ENCODE measurements at places on chromosomes 6 and 20. TPM values are rescaled to one million over a fixed set of nuclear protein-coding genes. Genes with fewer than 3 reads are reported as not detected.

Gene IRF4
- total RNA-seq: 2.2 TPM

Gene C2
- 1.3 TPM for total RNA-seq

- no peak for DNase-seq
- no peaks in the 10 kb centered on the region for H3K36me3 ChIP-seq
- H3K4me1 ChIP-seq: peaks cover 84% of the 10 kb centered on the region
- H3K27me3 ChIP-seq: no peaks in the 10 kb centered on the region
Observed at GRCh38 chr6:33790379-33790778, 1.4 kb upstream of the LEMD2 start.

DNA sequence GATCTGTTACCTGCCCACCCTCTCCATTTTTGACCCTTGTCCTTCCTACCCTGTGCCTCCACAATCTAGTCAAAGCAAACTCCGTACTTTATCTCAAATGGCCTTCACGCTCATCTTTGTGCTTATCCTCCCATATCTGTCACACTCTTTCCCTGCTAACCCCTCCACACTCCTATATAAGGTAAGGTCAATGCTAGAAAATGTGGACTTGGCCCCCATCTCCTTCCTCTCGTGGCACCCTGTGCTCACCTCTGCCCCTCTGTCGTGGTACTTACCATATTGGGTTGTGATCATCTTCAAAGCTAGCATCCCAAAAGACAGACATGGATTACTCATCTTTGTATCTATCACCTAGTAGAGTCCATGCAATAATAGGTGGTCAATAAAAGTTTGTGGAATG is 127.6 kb upstream of the FOXQ1 start:
- H3K4me1 ChIP-seq: no peaks in the 10 kb centered on the region
- H3K27me3 ChIP-seq: no peaks in the 10 kb centered on the region
- no peak overlapping the region for H3K4me3 ChIP-seq
- no peak overlapping the region for H3K27ac ChIP-seq
- DNase-seq: no peak

GRCh38 chr6:139019722-139020121 is 8.8 kb upstream of the ABRACL start:
- H3K27ac ChIP-seq: no peak overlapping the region
- no peaks in the 10 kb centered on the region for H3K27me3 ChIP-seq
- H3K36me3 ChIP-seq: no peaks in the 10 kb centered on the region
- no peak for DNase-seq

DNA sequence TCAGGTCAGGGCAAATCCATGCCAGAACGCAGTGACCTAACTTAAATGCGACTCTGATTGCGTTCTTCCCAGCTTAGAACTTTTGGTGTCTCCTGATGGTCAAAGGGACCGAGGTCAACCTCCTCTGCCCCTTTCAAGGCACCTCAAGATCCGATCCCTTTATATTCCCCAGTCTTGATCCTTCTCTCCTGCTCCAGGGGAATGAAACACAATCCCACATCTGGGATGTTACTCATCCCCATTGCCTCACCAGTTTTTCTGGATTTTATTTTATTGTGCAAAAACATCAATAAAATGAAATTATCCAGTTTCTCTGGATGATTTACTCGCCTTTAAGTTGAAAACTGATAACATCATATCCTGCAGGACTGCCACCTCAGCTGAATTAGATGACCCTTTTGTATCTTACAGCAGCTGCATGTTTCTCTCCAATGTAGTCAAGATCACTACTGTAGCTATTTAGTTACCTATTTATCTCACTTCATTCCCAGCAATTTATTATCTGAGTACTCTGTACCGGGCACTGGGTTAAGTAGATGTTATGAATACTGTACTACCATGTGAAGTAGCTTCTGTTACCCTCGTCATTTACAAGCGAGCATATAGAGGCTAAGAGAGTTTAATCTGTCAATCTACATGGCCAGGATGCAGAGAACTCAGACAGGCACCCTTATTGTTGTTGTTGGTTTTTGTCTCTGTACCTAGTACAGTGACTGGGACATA is 44.0 kb downstream of the IRAK1BP1 start:
- H3K27me3 ChIP-seq: peaks cover 29% of the 10 kb centered on the region
- H3K4me3 ChIP-seq: peak overlapping the region; percentile 73
- H3K36me3 ChIP-seq: peaks cover 3% of the 10 kb centered on the region
- no peak for DNase-seq
- H3K4me1 ChIP-seq: peaks cover 15% of the 10 kb centered on the region

DNA sequence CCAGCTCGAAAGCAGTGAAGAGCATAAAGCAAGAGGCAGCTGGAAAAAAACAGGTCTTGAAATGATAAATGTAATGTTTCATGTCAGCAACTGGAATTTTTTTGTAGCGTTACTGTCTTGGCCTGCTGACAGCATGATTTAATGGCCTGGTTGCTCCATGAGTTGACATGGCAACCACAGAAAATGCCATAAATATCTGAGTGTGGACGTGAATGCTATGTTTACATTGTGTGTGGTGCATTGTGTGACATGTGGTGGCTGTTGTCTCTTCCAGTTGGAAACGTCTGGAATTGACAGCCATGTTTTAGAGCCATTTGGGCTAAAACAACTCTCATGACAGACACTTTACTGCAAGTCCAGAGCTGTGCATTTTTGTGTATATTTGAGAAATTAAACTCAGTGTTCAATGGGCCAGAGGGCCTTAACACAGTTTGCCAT is 170.0 kb downstream of the FOXA2 start:
- no peak for DNase-seq
- no peaks in the 10 kb centered on the region for H3K36me3 ChIP-seq
- H3K27me3 ChIP-seq: peaks cover 48% of the 10 kb centered on the region
- H3K4me3 ChIP-seq: no peak overlapping the region
- H3K27ac ChIP-seq: no peak overlapping the region

DNA sequence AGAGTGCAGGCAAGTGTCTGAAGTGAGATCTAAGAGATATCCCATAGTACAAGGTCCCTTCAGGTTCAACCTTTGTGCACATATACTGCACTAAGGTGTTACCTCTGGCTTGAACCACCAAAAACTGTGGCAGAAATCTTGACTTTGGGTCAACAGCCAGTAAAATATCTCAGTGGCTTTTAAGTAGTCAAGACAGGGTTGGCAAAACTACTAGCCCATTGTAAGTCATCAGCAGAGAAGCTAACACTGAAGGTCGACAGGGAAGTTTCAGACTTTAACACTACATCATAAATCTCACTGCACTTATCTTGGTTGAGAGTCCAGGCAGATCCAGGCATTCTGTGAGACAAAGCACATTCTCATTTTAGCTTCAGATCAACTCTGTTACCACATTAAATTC is 1684.7 kb downstream of the HACE1 start:
- H3K27me3 ChIP-seq: no peaks in the 10 kb centered on the region
- no peak for DNase-seq
- no peaks in the 10 kb centered on the region for H3K4me1 ChIP-seq
- H3K27ac ChIP-seq: no peak overlapping the region

GRCh38 chr6:146871611-146872425 is 273.0 kb downstream of the ADGB start:
- DNase-seq: no peak
- no peaks in the 10 kb centered on the region for H3K4me1 ChIP-seq
- no peaks in the 10 kb centered on the region for H3K27me3 ChIP-seq
- H3K27ac ChIP-seq: no peak overlapping the region

DNA sequence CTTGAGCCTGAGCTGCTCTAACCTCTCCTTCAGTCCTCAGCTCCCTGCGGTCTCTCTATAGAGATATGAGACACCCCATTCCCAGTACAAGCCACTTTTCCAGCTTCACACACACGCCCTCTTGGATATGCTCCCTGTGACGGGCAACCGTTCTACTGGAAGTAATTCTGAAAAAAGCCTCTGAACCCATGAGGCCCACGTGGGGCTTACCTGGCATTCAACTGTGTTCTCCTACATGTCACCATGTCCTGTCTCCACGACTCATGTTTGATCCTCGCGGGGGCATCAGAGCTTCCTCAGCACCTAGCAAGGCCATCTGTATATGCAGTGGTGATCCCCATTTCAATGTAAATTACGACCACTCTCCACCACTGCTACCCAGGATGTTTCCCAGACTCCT is 69.2 kb upstream of the DUSP22 start:
- no peaks in the 10 kb centered on the region for H3K36me3 ChIP-seq
- no peak overlapping the region for H3K27ac ChIP-seq
- H3K4me3 ChIP-seq: no peak overlapping the region
- no peak for DNase-seq

DNA sequence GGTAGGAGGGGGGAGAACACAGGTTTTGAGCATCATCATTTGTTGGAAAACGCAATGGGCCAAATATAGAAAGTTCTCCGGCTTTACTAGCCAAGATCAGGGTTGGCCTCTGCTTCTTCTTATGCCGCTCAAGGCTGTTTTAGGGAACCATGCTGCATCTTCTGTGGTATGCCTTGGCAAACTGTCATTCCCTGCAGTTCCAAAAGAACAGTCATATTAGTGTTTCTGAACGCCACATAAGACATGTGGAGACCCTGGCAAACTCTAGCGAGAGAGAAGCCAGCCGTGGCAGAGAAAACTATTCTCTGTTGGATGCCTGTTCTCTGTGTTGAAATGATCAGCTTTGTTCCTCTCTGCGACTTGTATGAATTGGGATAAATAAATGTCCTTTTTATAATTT is 10.8 kb downstream of the ACTR5 start:
- no peaks in the 10 kb centered on the region for H3K27me3 ChIP-seq
- DNase-seq: no peak
- no peak overlapping the region for H3K4me3 ChIP-seq
- no peaks in the 10 kb centered on the region for H3K4me1 ChIP-seq

GRCh38 chr6:21967056-21967974 is 329.5 kb downstream of the PRL start:
- no peaks in the 10 kb centered on the region for H3K36me3 ChIP-seq
- peak overlapping the region; percentile 21 for H3K27ac ChIP-seq
- DNase-seq: no peak

GRCh38 chr6:157769776-157770426 is 53.1 kb upstream of the SNX9 start:
- 0 out of 2 replicates have a peak overlapping the region, but pooled peaks have one; percentile 63 for H3K27ac ChIP-seq
- no peak for DNase-seq
- no peak overlapping the region for H3K4me3 ChIP-seq

DNA sequence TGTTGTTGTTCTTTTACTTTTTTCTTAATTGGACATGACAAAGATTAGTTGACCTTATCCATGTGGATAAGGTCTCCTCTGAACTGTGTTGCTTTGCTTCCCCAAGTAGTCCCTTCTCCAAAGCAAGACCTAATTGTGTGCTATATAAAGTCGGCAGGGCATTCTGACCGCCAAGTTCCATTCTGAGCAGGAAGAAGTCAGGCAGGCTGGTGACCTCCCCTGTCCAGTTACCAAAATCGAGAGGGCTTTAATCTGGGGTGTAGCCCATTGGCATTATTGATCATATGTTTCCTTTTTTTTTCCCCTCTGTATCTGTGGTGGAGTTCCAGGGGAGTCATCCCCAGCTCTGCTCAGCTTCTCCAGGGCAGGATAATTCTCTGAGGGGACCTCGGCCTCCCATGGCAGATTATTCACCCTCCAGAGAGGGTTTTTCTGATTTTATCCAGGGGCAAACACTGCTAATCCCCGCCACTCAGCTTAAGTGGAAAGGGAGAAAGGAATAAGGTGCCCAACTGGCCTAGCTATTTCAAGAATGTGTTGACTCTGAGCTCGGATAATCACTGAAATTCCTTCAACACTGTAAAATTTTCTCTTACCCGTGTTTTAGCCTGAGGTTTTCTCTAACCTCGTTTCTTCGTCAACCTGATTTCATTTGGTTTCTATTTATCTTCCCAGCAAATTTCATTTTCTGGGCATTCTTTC is 71.8 kb upstream of the L3MBTL3 start:
- H3K27me3 ChIP-seq: no peaks in the 10 kb centered on the region
- H3K4me1 ChIP-seq: peaks cover 21% of the 10 kb centered on the region
- H3K27ac ChIP-seq: peak overlapping the region; percentile 78
- no peak overlapping the region for H3K4me3 ChIP-seq

DNA sequence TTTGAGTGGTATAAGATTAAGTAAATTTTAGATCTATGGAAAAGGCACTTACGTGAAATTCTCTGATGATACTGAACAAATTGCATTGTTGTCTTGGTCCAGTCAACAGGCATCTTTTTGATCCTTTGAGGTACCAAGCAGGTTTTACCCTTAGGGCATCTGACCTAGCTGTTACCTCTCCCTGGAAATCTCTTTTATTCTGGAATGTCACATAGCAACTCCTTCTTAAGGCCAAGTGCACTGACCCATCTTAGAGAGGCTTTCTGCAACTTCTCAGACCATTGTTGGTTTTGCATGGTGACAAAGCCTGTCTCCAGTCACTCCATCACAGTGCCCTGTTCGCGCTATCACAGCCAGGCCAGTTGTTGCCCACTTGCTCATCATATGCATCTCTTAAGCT is 42.0 kb downstream of the TPD52L1 start:
- peaks cover 31% of the 10 kb centered on the region for H3K4me1 ChIP-seq
- H3K27me3 ChIP-seq: no peaks in the 10 kb centered on the region
- DNase-seq: no peak
- no peak overlapping the region for H3K27ac ChIP-seq
- H3K36me3 ChIP-seq: no peaks in the 10 kb centered on the region
- no peak overlapping the region for H3K4me3 ChIP-seq

DNA sequence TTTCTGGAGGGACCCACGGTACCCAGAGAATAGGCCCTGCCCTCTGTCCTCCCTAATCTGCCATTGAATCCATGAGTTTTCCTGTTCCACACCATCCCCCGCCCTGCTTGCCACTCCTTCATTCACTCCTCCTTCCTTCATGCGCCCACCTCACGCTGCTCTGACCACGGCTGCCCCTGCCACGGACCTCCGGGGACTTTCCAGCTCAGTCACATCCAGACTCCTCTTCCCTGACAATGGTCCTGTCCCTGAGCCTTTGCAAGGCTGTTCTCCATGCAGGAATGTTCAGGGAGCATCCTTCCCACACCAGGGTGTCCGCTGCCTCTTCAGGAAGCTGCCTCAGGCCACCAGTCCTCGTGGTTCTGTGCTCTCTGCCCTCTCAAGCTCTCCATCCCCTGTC is 25.9 kb downstream of the GLP1R start:
- H3K4me3 ChIP-seq: no peak overlapping the region
- no peaks in the 10 kb centered on the region for H3K27me3 ChIP-seq
- no peaks in the 10 kb centered on the region for H3K36me3 ChIP-seq
- DNase-seq: no peak
- H3K4me1 ChIP-seq: peaks cover 11% of the 10 kb centered on the region

DNA sequence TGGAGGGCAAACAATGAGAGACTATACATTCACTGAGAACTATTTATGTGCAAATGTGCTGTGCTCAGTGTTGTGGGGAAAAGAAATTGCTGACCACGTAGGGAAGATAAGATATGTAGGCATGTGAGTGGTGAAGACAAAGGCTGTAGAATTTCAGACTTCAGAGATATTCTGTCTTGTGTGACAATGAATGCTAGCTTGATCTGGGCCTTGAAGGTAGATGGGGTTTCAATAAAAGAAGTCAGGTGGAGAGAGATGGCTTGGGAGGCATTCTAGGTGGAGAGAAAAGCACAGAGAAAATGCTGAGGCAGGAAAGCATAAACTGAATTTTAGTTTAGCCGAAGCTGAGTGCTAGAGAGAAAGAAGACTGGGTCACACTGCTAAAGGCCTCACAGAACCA is 56.8 kb upstream of the EEF1A1 start:
- 0 out of 2 replicates have a peak, but pooled peaks cover 3% of the 10 kb centered on the region for H3K27me3 ChIP-seq
- H3K4me3 ChIP-seq: no peak overlapping the region
- H3K36me3 ChIP-seq: peaks cover 29% of the 10 kb centered on the region
- peak overlapping the region; percentile 97 for H3K27ac ChIP-seq
- DNase-seq: no peak
